Pancreas (tissue), 10 donors: ENCODE measurements at places on chromosomes 16 and 17.

DNA sequence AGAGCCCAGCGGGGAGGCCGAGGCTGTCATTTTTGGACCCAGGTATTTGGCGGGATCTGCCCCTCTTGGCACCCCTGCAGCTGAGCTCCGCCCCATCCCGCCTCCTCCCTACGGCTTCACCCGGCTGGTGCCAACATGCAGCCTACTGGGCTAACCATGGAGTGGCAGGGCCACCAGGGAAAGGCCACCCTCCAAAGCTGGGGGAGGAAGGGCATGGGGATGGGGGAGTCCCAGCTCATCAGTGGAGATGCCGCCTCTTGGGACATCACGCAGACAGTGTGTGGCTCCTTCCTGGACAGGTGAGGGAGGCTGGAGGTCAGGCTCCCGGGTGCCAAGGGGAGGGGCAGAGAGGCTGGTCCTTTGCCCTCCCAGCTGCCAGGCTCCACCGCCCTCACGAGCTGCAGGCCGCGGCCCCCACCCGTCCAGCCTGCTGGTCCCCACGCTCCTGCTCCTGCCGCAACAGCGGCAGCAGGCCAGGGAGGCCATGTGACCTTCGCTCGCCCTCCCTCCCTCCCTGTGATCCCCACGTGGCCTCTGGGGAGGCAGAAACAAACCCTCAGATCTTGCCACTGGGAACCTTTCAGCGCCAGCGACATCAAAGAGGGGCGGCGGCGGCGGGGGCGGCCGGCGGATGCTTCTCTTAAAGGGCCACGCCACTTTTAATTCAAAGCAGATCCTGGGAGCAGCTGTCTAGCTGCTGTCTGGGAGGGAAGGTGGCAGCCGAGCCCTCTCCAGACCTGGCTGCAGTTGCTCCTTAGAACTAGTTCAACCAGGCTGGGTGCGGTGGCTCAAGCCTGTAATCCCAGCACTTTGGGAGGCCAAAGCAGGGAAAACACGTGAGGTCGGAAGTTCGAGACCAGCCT lies 6.8 kb upstream of the NOTUM start:
- no peaks in the 10 kb centered on the region for H3K36me3 ChIP-seq
- no peaks in the 10 kb centered on the region for H3K27me3 ChIP-seq
- no peak overlapping the region for H3K4me3 ChIP-seq
- no peak overlapping the region for H3K27ac ChIP-seq
- DNase-seq = peak; percentile 77

GRCh38 chr16:30785126-30786106 lies 1.6 kb downstream of the ZNF629 start:
- no peak overlapping the region for H3K27ac ChIP-seq
- DNase-seq = no peak
- no peaks in the 10 kb centered on the region for H3K27me3 ChIP-seq
- no peak overlapping the region for H3K4me3 ChIP-seq
- H3K4me1 ChIP-seq = no peaks in the 10 kb centered on the region

GRCh38 chr17:39663688-39664580 lies 1.2 kb upstream of the TCAP start:
- H3K27ac ChIP-seq = no peak overlapping the region
- no peaks in the 10 kb centered on the region for H3K27me3 ChIP-seq
- H3K4me1 ChIP-seq = peaks cover 5% of the 10 kb centered on the region
- no peaks in the 10 kb centered on the region for H3K36me3 ChIP-seq
- no peak for DNase-seq

- no peak overlapping the region for H3K27ac ChIP-seq
- no peak for DNase-seq
- H3K27me3 ChIP-seq = no peaks in the 10 kb centered on the region
Observed at GRCh38 chr16:28873543-28874201, 4.6 kb upstream of the ATP2A1 start.

- H3K4me3 ChIP-seq = peak overlapping the region; percentile 9
- no peaks in the 10 kb centered on the region for H3K4me1 ChIP-seq
- H3K27me3 ChIP-seq = no peaks in the 10 kb centered on the region
Observed at GRCh38 chr17:72618001-72618509, 474.4 kb downstream of the SLC39A11 start.

GRCh38 chr16:85698459-85698891 lies 9.7 kb upstream of the GINS2 start:
- DNase-seq = no peak
- no peaks in the 10 kb centered on the region for H3K36me3 ChIP-seq
- H3K4me3 ChIP-seq = no peak overlapping the region
- no peaks in the 10 kb centered on the region for H3K4me1 ChIP-seq
- no peaks in the 10 kb centered on the region for H3K27me3 ChIP-seq

DNA sequence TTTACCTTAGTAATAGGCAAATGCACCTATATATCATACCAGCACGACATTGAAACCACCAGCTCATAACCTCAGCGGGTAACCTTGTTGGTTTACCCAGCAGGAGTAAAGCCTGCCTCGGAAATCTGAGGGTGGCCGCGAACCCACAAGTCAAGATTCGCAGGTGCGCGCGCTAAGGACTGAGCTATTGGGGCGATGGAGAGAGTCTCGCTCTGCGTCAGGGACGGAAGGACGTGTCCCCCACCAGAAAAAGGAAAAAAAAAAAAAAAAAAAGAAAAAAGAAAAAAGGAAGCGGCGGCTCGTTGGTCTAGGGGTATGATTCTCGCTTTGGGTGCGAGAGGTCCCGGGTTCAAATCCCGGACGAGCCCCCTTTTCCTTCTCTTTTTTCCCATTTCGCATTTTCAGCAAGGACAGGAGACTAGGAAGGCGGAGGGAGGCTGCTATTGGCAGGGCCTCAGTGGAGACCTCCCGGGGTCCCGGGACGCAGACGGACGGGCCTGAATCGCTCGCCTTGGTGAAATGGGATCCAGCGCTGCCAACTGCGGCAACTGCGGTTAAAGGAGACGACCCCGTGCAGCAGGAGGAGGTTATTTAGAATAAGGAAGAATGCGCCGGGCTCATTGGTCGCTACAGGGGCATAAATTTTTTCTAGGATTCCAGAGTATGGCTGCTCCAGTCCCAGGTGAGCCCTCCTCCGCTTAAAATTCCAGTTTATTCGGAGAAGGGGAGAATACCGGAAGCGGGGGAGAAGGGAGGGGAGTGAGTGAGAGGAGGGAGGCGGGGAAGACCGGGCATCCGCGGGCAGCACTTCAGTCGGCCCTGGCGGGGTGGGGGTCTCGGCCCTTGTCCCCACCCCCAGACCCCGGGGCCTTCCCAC lies at the start of gene OR1F1:
Gene OR1F1, plus strand, starts transcription at position 407 of the 877 bp plus-strand sequence.
- DNase-seq = no peak
- no peaks in the 10 kb centered on the region for H3K27me3 ChIP-seq
- no peaks in the 10 kb centered on the region for H3K36me3 ChIP-seq
- no peaks in the 10 kb centered on the region for H3K4me1 ChIP-seq
- peak within 1 kb of the TSS; percentile 25 for H3K4me3 ChIP-seq

DNA sequence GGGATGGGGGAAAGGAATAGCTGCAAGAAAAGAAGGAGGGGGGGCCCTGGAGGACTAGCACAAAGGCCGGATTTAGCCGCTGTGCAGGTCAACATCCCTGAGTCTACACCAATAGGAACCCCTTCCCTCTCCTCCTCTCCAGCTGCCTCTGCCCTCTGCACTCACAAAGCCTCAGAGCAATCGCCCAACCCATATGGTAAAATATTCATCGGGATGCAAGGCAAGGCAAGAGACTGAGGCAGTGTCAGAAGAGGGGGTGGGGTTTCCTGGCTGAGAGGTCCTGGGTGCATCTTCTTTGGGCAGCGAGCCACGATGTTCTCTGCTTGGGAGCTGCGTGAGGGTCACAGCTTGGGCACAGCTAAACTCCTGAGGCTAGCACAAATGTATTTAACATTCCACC lies 115.5 kb upstream of the NLRP1 start:
- no peak for DNase-seq
- no peaks in the 10 kb centered on the region for H3K27me3 ChIP-seq
- H3K4me1 ChIP-seq = no peaks in the 10 kb centered on the region
- no peak overlapping the region for H3K4me3 ChIP-seq

- H3K27me3 ChIP-seq = peaks cover 5% of the 10 kb centered on the region
- DNase-seq = no peak
- H3K4me1 ChIP-seq = no peaks in the 10 kb centered on the region
Observed at GRCh38 chr17:19579867-19580565, 46.4 kb downstream of the SLC47A1 start.

DNA sequence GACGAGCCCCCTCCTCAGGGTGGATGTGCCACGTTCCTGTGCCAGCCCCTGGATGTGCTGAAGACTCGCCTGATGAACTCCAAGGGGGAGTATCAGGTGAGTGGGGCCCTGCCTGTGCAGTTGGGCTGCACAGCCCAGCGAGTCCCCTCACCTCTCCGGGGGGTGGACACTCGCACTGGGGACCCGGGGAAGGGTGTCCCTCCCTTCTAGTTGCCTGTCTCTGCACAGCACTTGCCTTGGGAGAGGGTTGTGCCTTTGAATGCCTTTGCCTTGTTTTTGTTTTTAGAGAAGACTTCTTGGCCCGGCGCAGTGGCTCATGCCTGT lies 5.6 kb downstream of the SLC25A10 start:
- DNase-seq = no peak
- no peak overlapping the region for H3K27ac ChIP-seq
- H3K4me1 ChIP-seq = peaks cover 1% of the 10 kb centered on the region

- DNase-seq = no peak
- peaks cover 35% of the 10 kb centered on the region for H3K4me1 ChIP-seq
Observed at GRCh38 chr17:45315648-45316433, 979 bp downstream of the MAP3K14 start.

- H3K36me3 ChIP-seq = no peaks in the 10 kb centered on the region
- H3K27me3 ChIP-seq = no peaks in the 10 kb centered on the region
- no peak overlapping the region for H3K4me3 ChIP-seq
- no peak overlapping the region for H3K27ac ChIP-seq
Observed at GRCh38 chr17:42283241-42284023, 4.9 kb upstream of the STAT5A start.

DNA sequence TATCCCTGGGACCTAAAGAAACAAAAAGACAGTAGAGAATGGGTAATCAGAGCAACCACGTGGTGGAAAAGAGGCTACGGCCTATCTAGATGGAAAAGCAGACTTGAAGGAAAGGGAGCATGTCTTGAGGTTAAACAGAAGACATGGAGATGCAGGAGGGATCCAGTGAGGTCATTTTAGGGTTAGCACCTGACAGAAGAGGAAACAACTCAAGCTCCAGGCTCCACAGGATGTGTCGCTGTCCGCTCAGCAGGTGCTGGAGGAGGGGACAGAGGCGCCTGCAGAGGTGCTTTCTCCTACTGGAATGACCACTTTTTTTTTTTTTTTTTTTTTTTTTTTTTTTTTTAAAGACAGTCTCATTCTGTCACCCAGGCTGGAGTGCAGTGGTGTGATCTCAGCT lies 47.5 kb upstream of the CLEC3A start:
- H3K36me3 ChIP-seq = no peaks in the 10 kb centered on the region
- no peak overlapping the region for H3K4me3 ChIP-seq
- H3K4me1 ChIP-seq = no peaks in the 10 kb centered on the region

- H3K36me3 ChIP-seq = peaks cover 5% of the 10 kb centered on the region
- no peak for DNase-seq
- no peaks in the 10 kb centered on the region for H3K27me3 ChIP-seq
Observed at GRCh38 chr16:67040166-67040565, 11.2 kb downstream of the CBFB start.
